ENCODE measurements at places on chromosomes 5 and 9. TPM values are rescaled to one million over a fixed set of nuclear protein-coding genes. Genes with fewer than 3 reads are reported as not detected.

DNA sequence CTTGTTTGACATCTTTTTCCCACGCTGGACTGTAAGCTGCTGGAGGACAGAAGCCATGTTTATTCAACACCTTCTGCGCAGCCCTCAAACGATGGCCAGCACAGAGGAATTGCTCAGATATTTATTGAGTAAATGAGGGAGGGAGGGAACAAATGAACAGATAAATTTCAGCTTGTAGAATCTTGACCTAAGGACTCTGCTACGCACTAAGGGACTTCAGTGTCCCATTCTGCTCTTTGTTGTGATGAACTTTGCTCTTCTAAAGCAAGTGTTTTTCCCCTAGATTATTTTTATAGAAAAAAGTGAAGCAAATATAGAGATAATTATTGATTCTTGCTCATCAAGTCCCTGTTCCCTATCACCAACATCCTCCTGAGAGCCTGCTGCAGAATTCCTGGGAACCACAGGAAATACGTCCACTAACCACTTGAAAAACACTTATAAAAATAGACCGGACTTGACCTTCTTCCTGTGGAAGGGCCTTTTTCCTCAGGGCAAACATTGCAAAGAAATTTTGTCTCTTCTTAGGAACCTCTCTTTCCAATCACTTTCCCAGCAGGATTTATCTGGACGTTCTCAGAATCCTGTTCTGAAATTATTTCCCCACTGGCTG is 54.9 kb downstream of the FGF1 start:
- DNase-seq = peak; percentile 51

GRCh38 chr9:92680166-92681119 is 10.5 kb upstream of the IPPK start:
- DNase-seq = no peak

DNA sequence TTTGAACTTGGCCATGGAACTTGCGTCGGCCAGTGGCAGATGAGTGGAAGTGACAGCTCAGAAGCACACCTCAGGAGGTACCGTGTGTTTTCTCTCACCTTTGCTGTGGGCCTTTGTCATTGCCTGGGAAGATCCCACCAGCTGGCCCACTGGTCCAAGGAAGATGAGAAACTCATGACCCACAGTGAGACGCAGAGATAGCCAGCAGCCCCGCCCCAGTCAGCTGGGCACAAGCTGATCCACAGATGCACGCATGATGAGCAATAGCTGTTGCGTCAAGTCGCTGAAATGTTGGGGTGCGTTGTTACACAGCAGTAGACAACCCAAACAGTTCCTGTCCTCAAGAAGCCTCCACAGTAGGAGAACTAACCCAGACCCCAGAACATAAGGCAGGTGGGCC is 30.8 kb upstream of the UNC5A start:
- no peak for DNase-seq

GRCh38 chr9:96163712-96164111 is 138.3 kb downstream of the HSD17B3 start:
- no peak for DNase-seq

- no peak for DNase-seq
Measured at GRCh38 chr5:141926434-141926833, 2.8 kb downstream of the DELE1 start.

DNA sequence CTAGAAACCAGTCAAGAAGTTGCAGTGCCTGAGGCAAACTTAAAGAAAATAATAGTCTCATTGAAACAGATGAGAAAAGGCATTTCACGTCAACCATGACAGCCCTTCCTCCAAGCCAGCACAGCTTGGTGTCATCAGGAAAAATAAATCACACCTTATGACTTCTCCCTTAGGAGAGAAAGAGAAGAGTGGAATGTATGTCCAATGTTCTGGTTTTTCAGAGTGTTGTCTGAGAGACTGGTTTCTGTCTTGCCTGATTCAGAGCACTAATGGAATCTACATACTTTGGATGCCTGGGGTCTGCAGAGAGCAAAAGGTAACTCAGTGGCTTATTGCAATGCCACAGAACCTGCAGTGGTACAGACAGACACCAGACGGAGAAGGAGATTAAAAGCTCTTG is 105.5 kb upstream of the PDE4D start:
- peak; percentile 6 for DNase-seq

SHOC1 gene
- under 0.01 TPM for total RNA-seq

S100Z gene
- total RNA-seq = not detected

- DNase-seq = peak; percentile 90
Measured at GRCh38 chr5:132388244-132389050, 18.9 kb downstream of the SLC22A5 start.

GLRA1 gene
- total RNA-seq = not detected

SPINK4 gene
- not detected for total RNA-seq

DNA sequence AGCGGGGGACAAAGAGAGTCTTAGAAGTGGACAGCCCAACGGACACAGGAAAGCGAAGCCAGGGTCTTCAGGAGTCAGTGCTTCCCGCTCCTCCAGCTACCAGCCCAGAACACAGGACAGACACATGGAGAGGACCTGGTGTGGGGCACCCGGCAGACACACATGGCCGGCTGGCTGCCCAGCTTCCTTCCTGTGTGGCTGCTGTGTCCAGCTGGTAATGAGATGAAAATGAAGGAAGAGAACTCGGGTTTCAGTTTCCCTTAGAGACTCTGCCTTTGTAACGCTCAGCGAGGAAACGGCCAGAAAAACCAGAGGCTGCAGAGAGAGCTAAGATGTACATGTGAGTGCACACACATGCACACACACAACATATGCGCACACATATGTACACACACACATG is 87.5 kb downstream of the SECISBP2 start:
- DNase-seq = peak; percentile 12

- no peak for DNase-seq
Measured at GRCh38 chr9:1354086-1354485, 303.9 kb downstream of the DMRT2 start.

DNA sequence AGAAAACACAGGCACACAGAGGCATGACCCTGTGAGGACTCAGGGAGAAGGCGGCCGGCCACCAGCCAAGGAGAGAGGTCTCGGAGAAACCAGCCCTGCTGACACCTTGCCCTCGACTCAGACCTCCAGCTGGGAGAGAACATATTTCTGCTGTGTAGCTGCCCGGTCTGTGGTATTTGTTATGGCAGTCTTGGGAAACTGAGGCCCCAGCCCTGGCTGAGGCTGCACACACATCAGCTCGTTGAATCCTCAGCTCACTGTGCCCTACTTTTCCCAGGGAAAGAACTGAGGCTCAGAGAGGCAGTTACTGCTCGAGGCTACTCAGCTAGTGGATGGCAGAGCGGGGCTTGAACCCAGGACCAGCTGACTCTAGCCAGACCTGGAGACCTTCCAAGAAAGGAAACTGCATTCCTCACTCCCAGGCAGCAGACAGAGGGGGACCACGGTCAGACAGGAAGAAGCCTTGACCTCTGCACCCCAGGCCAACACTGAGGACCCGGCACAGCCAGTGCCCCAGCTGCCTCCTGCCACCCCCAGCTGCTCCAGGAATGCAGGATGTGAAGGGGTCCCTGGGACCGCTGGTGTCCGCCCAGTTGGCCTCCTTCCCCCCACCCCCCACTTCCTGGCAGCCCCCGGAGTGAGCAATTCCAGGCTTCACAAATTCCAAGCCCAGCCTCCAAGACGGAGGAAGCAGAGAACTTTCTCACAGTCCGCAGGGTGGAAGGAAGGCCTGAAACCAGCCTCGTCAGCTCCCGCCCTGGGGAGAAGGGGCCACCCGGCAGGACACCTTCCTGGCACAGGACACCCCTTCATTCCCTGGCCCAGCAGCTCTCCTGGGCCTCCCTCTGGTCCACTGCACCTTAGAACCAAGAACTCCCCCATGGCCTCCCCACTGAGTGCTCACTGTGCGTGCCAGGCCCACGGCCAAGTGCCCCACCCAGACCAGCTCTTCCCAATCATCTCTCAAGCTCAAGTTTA is 69.9 kb downstream of the LRSAM1 start:
- peak; percentile 90 for DNase-seq

ADGRD2 gene
- total RNA-seq = not detected

PTPRD gene
- total RNA-seq = 7.1 TPM

DNA sequence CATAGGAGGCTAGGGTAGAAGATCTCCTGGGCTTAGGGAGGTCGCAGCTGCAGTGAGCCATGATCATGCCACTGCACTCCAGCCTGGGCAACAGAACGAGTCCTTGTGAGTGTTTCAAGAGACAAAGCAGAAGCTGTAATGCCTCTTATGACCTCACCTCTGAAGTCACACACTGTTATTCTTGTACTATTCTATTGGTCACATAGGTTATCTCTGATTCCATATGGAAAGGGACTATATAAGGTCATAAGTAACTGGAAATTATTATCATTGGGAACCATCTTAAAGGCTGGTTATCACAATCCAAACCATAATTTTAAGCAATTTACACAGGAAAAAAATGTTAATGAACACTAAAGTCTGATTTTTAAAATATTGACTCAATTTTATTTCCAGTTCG is 17.9 kb upstream of the AFF4 start:
- no peak for DNase-seq

- no peak for DNase-seq
Measured at GRCh38 chr9:90308691-90309090, 333.9 kb downstream of the DIRAS2 start.

DNA sequence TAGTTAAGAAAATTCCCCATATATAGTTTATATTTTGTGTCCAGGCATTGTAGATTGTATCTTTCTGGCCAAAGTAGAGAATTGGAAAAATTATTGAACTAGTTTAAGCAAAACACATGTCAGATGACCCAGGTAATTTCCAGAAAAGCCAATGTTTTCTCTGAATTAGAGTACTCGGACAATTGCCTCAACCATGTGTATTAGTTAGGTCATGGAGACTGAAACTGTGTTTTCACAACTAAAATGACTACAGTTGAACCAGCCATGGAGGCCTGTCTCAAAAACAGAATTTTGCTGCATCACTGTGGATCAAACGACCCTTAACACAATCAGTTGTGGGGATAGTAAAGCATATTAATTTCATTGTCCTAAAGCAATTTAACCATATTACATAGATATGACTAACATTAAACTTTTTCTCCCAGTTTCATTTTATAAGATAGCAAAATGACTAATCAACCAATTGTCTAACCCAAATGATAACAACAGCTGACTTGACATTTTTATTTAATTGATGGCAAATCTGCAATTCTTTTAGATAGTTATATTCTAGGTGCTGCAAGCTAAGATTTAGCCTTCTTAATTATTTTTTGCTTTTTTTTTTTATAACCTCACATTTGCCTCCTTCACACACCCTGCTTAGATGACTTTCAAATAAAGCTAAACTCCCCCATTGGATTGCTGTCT is 39.2 kb upstream of the SPDL1 start:
- no peak for DNase-seq

Data from fibroblast of villous mesenchyme (primary cell).